SJSA1 (cell line): ENCODE measurements at places on chromosomes 6 and 20. TPM values are rescaled to one million over a fixed set of nuclear protein-coding genes. Genes with fewer than 3 reads are reported as not detected.

- DNase-seq, result no peak
- no peaks in the 10 kb centered on the region for H3K27me3 ChIP-seq
- H3K4me1 ChIP-seq, result peaks cover 28% of the 10 kb centered on the region
- H3K27ac ChIP-seq, result no peak overlapping the region
- no peak overlapping the region for H3K4me3 ChIP-seq
- no peaks in the 10 kb centered on the region for H3K36me3 ChIP-seq
Observed at GRCh38 chr20:48930035-48930434, 8.5 kb downstream of the ARFGEF2 start.

DNA sequence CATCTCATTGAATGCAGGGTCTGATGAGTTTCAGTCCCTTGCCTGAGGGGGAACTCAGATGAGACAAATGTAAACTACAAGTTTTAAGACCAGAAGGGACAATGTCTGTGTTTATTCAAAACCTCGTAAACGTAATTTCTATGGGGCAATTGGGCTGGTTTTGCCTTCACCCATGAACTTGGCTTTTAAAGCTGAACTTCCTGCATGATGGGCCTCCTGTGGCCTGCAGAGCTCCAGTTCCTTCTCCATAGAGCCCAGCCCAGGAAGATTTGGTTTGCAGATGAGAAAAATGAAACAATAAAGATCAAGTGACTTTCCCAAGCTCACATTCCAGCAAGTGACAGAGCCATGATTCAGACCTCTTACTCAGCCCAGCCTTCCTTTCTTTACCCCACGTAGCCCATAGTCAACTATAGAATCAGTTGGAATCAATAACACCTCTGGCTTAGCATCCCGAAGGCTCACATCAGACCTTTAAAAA, 612.3 kb downstream of the UTRN start:
- H3K27ac ChIP-seq, result peak overlapping the region; percentile 96
- no peaks in the 10 kb centered on the region for H3K36me3 ChIP-seq
- H3K4me3 ChIP-seq, result no peak overlapping the region
- DNase-seq, result peak; percentile 79

DNA sequence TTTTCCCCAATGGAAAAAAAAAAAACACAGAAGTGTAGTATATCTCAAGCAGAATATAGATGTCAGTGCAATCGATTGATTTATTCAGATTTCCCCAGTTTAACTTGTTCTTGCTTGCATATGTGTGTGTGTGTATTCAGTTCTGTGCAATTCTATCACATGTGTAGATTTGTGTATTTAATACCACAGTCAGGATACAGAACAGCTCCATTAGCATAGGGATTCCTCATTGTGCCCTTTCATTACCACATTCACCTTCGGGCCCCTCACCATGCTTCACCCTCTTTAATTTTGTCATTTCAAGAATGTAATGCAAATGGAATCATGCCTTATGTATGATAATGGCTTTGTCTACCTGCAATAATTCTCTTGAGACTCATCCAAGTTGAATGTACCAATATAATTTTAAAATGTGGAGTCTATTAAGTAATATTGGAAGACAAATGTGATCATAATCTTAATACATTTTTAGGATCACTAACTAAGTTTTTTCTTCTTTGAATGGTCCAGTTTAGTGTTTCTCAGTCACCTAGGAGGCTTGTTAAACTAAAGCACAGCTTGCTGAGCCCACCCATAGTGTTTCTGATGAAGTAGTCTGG, 187.9 kb downstream of the TENT5A start:
- peaks cover 19% of the 10 kb centered on the region for H3K4me1 ChIP-seq
- H3K36me3 ChIP-seq, result no peaks in the 10 kb centered on the region
- H3K4me3 ChIP-seq, result no peak overlapping the region
- peak overlapping the region; percentile 38; the same call in 1 of the 2 replicates for H3K27ac ChIP-seq
- DNase-seq, result peak; percentile 33

GRCh38 chr6:166750108-166750793, 123.2 kb upstream of the RPS6KA2 start:
- no peaks in the 10 kb centered on the region for H3K27me3 ChIP-seq
- H3K4me1 ChIP-seq, result no peaks in the 10 kb centered on the region
- DNase-seq, result no peak

GRCh38 chr20:56788671-56789610, 159.8 kb downstream of the TFAP2C start:
- H3K4me3 ChIP-seq, result no peak overlapping the region
- no peaks in the 10 kb centered on the region for H3K27me3 ChIP-seq
- H3K36me3 ChIP-seq, result no peaks in the 10 kb centered on the region
- H3K27ac ChIP-seq, result peak overlapping the region; percentile 97

DNA sequence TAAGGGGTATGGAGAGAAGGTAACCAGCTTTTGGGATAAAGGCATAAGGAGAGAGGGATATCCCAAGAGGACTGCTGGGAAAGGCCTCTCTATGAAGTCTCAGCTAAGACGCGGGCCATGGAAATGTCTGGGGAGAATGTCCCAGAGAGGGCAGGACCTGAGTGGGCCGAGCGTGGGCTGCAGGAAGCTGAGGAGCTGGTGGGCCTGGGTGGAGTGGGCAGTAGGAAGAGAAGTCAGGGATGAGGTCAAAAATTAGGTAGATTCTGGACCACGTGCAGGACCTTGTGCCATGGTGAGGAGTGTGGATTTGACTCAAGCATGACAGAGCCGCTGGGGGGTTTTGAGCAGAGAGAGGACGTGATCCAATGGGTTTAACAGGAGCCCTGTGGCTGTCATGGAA, 66.5 kb upstream of the SULF2 start:
- no peaks in the 10 kb centered on the region for H3K36me3 ChIP-seq
- DNase-seq, result no peak
- H3K4me3 ChIP-seq, result no peak overlapping the region
- H3K27ac ChIP-seq, result no peak overlapping the region
- H3K4me1 ChIP-seq, result no peaks in the 10 kb centered on the region

DNA sequence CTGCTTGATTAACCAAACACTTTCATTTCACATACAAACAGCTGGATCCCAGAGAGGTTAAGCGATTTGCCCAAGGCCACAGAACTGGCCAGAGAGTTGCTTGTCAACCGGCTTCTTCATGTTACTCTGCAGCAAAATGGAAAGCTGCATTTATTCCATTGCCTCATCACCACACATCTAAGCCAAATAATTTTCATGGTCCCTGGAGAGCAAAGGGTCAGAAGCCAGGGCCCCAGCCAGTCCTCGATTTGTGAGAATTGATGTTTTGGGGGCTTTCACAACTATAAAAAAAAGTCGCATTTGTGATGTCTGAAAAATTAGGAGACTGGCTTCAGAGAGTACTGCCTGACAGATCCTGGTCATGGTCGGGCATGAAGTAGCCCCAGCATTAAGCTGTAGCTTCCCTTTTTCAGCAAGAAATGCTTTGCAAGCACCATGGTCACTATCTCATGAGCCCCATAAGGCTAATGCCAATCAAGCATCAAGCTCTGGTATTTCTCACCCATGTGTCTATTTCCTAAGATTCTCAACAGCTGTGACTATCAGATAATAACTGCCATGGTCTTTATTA, 95.8 kb downstream of the BANF2 start:
- no peak overlapping the region for H3K4me3 ChIP-seq
- H3K27me3 ChIP-seq, result no peaks in the 10 kb centered on the region
- no peak overlapping the region for H3K27ac ChIP-seq
- no peaks in the 10 kb centered on the region for H3K36me3 ChIP-seq

- no peaks in the 10 kb centered on the region for H3K27me3 ChIP-seq
- no peak for DNase-seq
- peaks cover 43% of the 10 kb centered on the region for H3K36me3 ChIP-seq
- H3K27ac ChIP-seq, result no peak overlapping the region
- peaks cover 48% of the 10 kb centered on the region for H3K4me1 ChIP-seq
Observed at GRCh38 chr6:1621070-1621701, 11.5 kb downstream of the FOXC1 start.

The PRR18 gene
- 0.76 and 1.0 TPM in 2 replicates for total RNA-seq

The RIPOR3 gene
- total RNA-seq, result 1.3 and 1.8 TPM in 2 replicates

The DDAH2 gene
- total RNA-seq, result 80.0 and 128 TPM in 2 replicates

The ZSCAN9 gene
- 24.3 and 34.9 TPM in 2 replicates for total RNA-seq
